ENCODE measurements at places on chromosomes 3 and 15.

GRCh38 chr3:11662392-11662990 is 18.8 kb upstream of the VGLL4 start:
- no peak for DNase-seq

DNA sequence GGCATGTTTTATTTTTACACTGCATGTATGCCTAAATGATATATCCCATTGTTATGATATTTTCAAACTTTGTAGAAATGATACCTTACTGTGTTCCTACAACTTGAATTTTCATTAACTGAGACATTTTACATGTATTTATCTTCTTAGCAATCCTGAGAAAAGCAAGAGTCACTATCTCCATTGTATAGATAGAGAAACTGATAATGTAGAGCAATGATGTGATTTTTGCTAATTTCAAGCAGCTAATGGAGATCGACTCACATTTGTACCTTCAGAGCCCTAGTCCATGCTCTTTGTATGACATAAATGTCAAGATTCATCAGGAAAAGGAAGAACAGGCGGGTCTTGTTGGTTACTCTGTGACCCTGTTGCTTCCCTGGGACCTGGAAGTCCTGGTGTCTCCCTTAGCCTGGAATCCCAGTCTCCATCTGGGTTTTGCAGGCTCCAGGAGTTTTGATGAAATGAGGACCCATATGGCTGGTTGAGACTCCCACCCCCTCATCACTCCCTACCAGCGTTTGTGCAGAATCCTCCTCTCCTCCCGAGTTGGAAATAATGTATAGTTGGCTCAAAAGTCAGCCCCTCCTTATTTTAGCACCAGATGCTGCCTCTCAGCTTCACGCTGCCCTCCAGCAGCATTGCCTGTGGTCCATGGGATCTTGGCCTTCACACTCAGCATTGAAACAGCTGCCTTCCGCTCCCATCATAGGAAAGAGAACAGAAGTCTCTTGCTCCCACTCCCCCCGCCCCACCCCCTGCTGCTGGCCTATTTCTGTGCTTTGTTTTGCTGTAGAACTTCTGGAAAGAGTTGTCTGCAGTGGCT is 67.1 kb downstream of the APBA2 start:
- DNase-seq: no peak

- DNase-seq: no peak
These were observed 8.8 kb downstream of the TMOD3 start for GRCh38 chr15:51838270-51838669.

- DNase-seq: no peak
These were observed 379.0 kb upstream of the TPRG1 start for GRCh38 chr3:188792793-188793192.

DNA sequence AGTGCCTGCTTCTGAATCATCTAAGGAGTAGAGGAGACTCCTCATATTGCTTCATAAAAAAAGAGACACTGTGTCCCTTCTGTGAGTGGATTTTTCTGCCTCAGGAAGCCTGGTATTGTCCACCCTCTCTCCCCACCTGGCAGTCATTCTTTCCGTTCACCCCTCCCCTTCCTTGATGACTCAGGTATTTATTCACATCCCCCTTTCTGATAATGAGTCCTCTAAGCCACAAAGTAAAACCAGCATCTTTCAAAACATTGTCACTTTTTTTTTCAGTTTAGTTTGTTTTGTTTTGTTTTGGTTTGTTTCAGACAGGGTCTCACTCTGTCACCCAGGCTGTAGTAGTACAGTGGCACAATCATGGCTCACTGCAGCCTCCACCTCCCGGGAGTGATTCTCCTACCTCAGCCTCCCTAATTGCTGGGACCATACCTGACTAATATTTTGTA is 65.2 kb upstream of the UBE2E1 start:
- no peak for DNase-seq

DNA sequence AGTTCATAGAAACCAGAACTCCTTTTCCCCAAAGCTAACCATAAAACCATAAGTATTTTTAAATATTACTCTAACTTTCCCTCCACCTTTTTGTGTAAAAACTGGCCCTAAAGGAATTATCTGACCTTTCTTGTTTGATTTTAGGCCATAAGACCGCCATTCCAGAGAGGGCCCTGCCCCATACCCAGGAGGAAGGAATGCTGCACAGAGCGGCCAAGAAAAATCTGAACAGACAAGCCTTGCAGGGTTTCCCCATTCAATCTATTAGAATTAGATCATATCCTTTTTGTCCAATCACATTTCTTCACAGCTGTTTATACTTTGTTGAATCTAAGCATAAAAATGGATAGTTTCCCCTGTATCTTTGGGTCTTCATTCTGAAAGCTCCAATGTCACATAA is 97.1 kb downstream of the B3GALNT1 start:
- no peak for DNase-seq
